ENCODE measurements at places on chromosomes 7 and 10.

GRCh38 chr7:48255046-48255445 lies 83.8 kb downstream of the ABCA13 start:
- no peak for DNase-seq

DNA sequence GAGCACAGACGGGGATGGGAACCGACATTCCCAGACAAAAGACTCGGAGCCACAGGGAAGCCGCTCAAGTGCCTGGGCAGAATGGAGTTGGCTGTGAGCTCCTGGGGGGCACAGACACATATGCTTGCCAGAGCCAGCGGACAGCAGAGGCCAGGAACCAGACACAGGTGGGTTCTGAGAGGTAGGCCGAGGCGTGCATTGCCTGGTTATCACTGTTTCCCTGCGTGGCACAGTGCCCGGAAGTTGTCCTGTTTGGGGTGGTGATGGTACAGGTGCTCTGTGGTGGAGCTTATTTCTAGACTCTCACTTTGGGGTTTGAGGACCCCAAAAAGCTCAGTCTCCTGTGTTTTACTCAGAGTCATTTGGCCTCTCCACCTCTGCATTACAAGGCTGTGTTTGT lies 2.5 kb downstream of the PALD1 start:
- DNase-seq: no peak

GRCh38 chr10:62231805-62232204 lies 36.8 kb downstream of the RTKN2 start:
- DNase-seq: no peak

DNA sequence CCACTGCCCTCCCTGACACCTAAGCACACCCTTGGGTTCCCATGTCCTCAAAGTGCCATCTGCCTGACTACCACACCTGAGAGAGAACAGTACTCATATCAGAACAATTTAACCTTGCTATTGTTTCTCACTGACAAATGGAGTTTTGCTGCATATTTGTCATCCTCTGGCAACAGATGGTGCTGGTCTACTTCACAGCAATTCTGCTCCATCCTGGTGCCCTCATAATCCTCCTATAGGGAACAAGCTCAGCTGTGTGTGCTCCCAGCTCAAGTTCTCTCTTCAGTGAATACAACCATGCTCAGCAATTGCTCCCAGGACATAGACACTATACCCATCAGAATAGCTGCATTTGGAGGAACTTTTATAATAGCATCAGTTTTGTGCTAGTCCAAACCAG lies 32.8 kb upstream of the ITGB1 start:
- peak; percentile 52 for DNase-seq

- no peak for DNase-seq
Observed at GRCh38 chr7:110698576-110698975, 392.4 kb upstream of the LRRN3 start.

DNA sequence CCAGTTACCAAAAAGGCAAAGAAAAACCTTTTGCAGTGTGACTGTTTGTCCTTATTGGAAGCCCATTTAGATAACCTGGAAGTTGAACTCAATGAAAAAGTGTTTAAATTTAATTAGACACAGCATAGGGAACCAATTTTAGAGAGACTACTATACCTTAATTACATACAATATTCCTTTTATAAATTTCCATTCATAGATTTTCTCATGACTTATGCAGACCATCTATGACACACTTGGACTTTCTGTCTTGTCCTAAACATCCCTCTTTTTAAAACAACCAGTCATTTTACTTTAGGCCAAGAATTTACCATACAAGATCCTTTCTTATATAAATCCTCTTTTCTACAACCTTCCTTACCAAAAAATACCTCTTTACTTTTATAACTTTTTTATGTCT lies 61.6 kb downstream of the MTURN start:
- DNase-seq: no peak

DNA sequence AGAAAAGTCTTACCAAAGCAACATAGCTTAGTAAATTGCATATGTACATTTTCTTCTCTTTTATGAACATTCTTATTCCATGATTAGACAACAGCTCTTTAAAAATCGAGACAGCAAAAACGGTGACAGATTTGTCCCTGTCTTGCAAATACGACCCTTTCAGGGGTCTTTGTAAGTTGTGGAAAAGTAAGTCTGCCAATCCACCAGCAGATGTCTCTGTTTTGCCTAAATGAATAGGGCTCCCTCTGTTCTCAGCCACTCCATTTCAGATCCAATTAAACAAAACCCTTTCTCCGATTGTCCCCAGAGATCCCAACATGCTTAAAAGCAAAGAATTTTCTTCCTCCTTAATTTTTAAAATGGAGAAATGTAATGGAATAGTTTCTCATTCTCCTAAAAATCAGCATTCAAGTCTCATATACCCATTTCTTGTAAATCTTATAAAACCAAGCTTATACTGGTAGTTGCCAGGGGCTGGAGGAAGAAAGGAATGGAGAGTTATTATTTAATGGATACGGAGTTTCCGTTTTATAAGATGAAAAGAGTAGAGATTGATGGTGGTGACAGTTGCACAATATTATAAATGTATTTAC lies 61.0 kb upstream of the NFE2L3 start:
- DNase-seq: peak; percentile 64

GRCh38 chr7:153475239-153475638 lies 577.0 kb upstream of the DPP6 start:
- no peak for DNase-seq

- no peak for DNase-seq
Observed at GRCh38 chr7:151837285-151838042, 39.5 kb downstream of the PRKAG2 start.

GRCh38 chr10:35412003-35412723 lies 75.9 kb downstream of the CCNY start:
- DNase-seq: no peak

DNA sequence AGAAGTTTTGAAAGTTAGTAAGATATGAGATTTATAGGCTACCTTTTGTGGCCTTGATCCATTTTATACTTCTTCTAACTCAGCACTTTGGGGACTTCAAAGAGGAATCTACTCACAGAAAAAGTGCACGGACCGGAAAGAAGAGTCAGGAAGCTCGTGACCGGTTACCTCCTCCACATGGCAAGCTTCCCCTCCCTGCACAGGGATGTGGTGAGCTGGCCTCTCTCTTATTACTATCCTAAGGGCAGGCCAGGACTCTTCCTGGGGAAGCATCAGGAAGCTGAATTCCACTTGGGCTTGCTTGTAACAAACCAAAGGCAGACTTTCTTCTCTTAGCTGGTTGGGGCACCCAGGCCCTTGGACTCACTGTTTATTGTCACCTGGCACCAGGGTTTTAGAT lies 170.8 kb upstream of the GLI3 start:
- no peak for DNase-seq

DNA sequence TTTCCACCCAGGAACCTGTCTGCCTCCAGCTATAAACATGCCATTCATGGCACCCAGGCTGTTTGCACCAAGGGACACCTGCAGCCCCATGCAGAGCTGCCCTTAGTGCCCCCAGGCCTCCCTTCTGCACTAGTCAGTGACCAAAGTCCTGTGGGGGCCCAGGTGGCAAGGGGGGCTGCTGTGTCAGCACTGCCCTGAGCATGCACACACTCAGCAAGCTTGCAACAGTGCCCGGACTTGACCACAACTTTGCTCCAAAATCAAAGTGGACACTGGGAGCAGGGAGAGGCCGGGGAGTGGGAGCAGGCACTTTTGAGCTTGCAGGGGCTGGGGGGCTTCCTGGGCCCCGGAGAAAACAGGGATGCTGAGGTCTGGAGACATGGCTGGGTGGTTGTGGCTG lies 192.9 kb upstream of the MBL2 start:
- DNase-seq: no peak

DNA sequence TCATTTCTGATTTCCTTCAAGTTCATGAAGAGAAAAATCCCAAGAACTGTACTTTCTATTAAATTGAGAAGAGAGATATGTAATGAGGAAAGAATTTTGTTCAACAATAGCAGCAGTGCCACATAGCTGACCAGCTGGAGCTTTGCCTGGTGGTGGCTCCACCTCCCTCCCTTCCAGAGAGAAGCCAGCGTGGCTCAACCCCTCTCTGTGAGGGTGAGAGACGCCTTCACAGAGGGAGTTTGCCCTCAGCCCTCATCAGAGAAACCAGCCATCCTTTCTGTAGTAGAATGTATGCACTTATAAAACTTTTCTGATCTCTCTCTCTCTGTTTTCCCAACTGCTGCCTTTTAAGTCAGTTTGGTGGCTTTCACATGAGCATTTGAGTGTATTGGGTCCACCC lies 20.5 kb upstream of the COL1A2 start:
- DNase-seq: no peak

- no peak for DNase-seq
Observed at GRCh38 chr7:47817917-47818316, 130.3 kb downstream of the PKD1L1 start.

DNA sequence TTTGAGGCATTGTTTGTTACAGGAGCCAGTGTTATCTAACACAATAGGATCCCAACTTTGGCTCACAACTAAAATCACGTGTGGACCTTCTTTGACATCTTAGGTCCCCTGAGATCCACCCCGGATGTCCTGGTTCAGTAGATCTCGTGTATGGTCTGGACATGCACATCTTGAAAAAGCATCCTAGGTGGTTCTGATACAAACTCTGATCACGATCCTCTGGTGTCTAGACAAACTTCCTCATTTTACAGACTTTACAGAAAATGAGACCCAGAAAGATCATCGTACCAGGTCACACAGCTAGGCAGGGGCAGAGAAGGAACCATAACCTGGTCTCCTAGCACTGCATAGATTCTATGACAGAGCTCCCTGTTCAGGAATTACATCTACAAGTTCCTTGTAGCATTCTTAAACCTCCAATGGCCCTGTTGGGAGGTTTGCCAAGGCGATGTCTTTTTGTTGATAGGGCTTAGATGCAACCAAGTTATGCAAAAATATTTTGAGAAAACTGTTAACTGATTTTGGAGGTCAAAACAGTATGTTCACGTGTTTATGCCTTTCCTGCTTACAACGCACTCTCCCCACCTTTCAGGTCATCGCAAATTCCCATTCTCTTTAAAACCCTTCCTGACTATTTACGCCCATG lies 30.8 kb upstream of the CHST15 start:
- no peak for DNase-seq

GRCh38 chr10:89242840-89243568 lies 8.6 kb downstream of the LIPA start:
- DNase-seq: no peak

DNA sequence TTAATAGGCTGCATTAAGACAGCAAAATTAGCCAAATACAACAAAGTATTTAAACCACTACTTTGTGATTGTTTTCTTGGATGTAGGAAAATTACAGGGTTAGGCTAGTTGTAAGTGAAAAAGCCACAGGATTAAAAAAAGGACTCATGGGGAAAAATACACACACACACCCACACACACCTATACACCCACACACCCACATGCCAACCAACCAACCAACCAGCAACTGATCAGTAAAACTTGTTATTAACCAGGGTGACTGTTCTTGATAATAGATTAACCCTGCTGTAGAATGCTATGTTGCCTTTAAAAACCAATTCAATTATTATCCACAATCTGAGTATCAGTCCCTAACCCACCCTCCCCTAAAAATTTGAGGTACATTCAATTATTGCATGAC lies 49.0 kb downstream of the MTPN start:
- DNase-seq: no peak

- DNase-seq: peak; percentile 38
Observed at GRCh38 chr10:51010977-51011376, 63.3 kb upstream of the PRKG1 start.

DNA sequence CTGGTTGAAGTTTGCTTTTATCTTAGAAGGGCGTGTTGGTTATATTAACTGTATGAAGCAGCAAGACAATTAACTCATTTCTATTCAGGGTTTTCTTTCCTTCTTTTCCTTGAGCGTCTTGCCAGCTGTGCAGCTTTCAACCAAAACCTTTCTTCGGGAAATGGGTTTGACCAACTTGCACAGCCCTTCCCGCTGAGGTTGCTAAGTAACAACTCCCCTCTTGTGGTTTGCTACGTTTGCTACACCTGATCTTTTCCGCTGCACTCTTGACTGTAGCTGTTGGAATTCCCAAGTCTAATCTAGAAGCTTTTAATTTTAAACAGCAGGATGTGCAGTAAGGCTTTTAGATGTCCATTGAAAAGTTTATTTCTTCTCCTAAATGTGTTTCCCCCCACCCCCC lies 116.9 kb downstream of the CDCA7L start:
- DNase-seq: no peak

DNA sequence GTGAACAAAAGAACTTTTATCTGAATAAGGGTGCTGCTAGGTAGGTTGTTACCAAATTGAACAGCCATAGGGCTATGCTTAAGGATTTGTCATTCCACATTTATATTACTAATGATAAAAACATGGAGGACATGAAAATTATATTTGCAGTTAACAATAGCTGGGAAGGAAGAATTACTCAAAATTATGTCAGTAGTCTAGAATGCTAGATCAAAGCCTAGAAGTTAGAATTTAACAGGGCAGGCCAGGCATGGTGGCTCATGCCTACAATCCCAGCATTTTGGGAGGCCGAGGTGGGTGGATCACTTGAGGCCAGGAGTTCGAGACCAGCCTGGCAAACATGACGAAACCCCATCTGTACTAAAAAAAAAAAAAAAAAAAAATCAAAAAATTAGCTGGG lies 9.4 kb downstream of the STK17A start:
- DNase-seq: no peak

- DNase-seq: no peak
Observed at GRCh38 chr7:36080843-36081242, 72.2 kb upstream of the EEPD1 start.

DNA sequence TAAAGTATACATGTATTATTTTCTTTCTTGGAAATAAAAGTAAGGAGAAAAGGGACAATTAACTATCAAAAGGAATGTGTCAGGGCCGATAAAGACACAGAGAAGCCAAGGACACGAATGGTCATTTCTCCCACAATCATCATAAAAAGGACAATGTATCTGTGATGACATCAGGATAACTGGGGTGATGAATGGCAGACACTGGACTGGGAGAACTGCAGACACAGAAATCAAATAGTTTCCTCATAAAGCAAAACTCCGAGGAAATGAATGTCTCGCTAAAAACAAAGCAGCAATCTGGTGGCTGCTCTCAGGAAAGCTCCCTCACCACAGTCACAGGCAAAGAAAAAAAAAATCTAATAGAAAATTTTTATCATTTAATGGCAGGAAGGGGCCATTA lies 69.3 kb upstream of the NPY start:
- no peak for DNase-seq

- no peak for DNase-seq
Observed at GRCh38 chr10:116545756-116546155, at the start of gene PNLIP. TSS of gene PNLIP (plus strand) at chr10:116545931. CDS start at chr10:116546093, 162 bp downstream.

DNA sequence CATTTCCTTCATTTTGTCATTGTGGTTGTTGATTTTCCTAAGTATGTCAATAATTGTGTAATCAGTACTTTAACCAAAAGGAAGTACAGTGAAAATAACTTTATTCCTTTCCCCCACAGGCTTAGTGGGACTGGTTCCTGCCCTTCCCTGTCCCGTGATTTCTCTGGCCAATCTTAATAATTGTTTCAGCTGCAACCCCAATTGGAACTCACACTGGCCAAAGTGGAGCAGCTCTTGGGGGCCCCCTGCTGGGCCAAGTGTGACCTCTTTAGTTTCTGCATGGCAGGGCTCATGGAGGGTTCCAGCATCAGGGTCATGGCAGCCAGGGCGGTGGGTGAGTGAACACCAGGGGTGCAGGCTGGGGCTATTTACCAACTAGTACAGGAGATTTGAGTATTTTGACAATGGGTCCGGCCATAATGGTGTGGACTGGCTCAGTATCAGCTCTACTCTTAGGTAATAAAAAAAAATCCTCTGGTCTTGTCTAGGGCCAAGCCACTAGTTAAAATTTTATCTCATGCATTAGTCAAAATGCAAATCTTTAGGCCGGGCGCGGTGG lies 31.7 kb downstream of the CYCS start:
- peak; percentile 90 for DNase-seq

GRCh38 chr10:15681076-15681475 lies 38.6 kb downstream of the ITGA8 start:
- no peak for DNase-seq

- DNase-seq: no peak
Observed at GRCh38 chr10:89019569-89020327, 29.1 kb downstream of the FAS start.

Data from A549 (cell line).